Gastrocnemius medialis (tissue), 4 donors: ENCODE measurements at places on chromosomes 1 and 21.

- no peak overlapping the region for H3K27ac ChIP-seq
- peaks cover 5% of the 10 kb centered on the region for H3K4me1 ChIP-seq
- no peaks in the 10 kb centered on the region for H3K27me3 ChIP-seq
- DNase-seq = no peak
- no peak overlapping the region for H3K4me3 ChIP-seq
- H3K36me3 ChIP-seq = no peaks in the 10 kb centered on the region
These were observed 32.3 kb downstream of the DNASE2B start for GRCh38 chr1:84430546-84430945.

DNA sequence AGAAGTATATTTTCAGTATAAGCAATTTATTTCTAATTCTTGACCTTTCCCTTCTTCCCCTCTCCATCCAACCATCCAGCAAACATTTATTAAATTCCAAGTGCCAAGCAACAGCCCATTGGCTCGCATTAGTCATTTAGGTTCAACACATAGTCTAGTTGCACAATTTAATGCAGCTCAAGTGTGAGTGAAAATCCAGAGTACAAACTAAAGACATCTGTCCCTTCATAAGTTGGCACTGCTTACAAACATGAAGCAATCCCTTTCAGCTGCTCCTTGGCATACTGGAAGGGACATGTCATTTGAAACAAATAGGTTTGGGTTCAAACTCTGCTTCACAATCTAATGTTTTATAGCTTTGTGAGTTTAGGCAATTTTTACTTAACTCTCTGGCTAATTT lies 10.7 kb downstream of the CASQ2 start:
- peak; percentile 66 for DNase-seq
- H3K36me3 ChIP-seq = no peaks in the 10 kb centered on the region
- H3K27me3 ChIP-seq = no peaks in the 10 kb centered on the region
- H3K4me1 ChIP-seq = peaks cover 68% of the 10 kb centered on the region
- peak overlapping the region; percentile 91 for H3K27ac ChIP-seq

DNA sequence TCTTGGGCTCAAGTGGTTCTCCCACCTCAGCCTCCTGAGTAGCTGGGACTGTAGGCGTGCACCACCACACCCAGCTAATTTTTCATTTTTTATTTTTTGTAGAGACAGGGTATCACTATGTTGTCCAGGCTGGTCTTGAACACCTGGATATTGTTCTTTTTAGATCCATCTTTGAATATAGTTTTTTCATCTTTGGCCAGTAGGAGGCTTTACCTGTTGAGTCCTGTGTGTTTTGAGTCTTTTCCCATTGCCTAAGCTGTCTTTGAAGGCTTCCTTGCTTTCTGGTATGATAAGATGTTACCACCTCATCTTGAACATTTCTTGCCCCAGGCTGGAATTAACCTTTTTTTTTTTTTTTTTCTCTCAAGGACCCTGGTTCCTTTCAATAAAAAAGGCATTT lies 387.8 kb upstream of the RUNX1 start:
- H3K27ac ChIP-seq = no peak overlapping the region
- H3K36me3 ChIP-seq = no peaks in the 10 kb centered on the region
- no peaks in the 10 kb centered on the region for H3K4me1 ChIP-seq
- DNase-seq = no peak

DNA sequence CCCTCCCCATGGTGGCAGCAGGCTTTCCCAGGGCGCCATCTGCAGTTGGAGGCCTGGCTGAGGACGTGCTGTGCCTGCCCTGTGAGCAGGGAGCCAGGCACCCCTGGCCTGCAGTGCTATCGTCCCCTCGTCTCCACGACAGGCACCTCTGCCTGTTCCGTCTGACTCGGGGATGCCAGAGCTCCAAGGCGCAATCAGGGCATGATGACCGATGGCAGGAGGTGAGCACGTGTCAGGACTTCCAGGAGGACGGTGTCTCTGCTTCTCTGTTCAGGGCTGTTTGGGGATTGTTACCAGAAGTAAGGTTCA lies 125.2 kb downstream of the PCBP3 start:
- no peak for DNase-seq
- no peaks in the 10 kb centered on the region for H3K4me1 ChIP-seq
- H3K4me3 ChIP-seq = no peak overlapping the region
- H3K27ac ChIP-seq = no peak overlapping the region
- no peaks in the 10 kb centered on the region for H3K27me3 ChIP-seq
- H3K36me3 ChIP-seq = no peaks in the 10 kb centered on the region

DNA sequence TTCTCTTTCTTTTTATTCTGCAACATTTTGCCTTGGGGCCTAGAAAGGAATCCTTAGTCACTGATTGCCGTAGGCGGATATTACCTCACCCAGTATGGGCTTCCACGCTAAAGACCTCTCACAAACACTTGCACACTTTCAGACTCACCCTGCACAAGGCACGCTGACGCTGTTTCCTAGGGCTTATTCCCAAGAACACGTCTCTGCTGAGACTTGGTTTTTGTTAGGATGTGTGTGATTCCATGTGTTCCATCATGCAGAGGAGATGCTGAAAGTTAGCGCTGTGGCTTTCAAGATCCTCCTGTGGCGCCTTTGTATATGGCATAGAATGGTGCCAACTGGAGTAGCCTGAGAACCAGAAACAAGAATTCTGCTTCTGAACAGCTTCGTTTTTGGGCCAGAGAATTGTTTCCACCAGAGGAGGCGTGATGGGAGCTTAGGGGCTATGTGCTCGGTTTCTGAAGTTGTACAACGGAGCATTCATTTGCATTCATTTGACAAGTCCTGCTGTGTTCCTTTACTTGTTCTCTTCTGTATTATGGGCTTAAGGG lies 297.0 kb downstream of the DISC1 start:
- H3K4me3 ChIP-seq = no peak overlapping the region
- no peak for DNase-seq

DNA sequence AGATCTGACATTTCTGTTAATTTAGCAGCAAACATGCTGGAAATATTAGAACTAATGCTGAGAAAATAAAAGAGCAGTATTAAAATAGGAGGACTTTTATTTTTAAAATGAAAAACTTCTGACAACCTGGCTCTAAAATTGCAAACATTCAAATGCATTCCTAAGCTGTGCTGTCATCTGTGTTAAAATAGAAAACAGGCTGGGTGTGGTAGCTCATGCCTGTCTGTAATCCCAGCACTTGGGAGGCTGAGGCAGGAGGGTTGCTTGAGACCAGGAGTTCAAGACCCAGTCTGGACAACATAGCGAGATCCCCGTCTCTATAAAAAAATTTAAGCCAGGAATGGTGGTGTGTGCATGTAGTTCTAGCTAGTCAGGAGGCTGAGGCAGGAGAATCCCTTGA lies 44.6 kb downstream of the MIGA1 start:
- H3K27me3 ChIP-seq = no peaks in the 10 kb centered on the region
- H3K36me3 ChIP-seq = no peaks in the 10 kb centered on the region
- no peak overlapping the region for H3K4me3 ChIP-seq
- peaks cover 24% of the 10 kb centered on the region for H3K4me1 ChIP-seq
- peak overlapping the region; percentile 97 for H3K27ac ChIP-seq
- DNase-seq = no peak

DNA sequence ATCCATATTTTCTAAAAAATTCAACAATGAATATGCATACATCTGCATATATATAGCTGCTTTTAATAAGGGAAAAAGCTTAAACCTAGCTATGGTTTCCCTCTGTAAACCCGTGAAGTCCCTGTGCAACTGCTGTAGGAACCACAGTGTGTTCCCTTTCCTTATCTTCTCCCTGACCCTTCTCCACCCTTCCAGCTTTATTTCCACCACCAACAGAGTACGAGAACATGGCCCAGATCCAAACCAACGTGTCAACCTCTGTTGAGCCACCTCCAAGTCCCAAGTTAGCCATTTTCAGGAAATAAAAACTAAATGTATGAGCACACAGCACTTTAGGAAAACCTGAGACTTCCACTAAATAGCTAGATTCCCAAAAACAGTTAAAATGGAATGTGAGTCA lies 20.3 kb downstream of the SUSD4 start:
- DNase-seq = no peak
- H3K27me3 ChIP-seq = no peaks in the 10 kb centered on the region
- H3K4me1 ChIP-seq = no peaks in the 10 kb centered on the region
- no peaks in the 10 kb centered on the region for H3K36me3 ChIP-seq
- no peak overlapping the region for H3K4me3 ChIP-seq

GRCh38 chr1:221392453-221392852 lies 349.4 kb downstream of the DUSP10 start:
- peak; percentile 11 for DNase-seq
- H3K27ac ChIP-seq = peak overlapping the region; percentile 13
- no peak overlapping the region for H3K4me3 ChIP-seq
- H3K27me3 ChIP-seq = no peaks in the 10 kb centered on the region
- no peaks in the 10 kb centered on the region for H3K4me1 ChIP-seq

DNA sequence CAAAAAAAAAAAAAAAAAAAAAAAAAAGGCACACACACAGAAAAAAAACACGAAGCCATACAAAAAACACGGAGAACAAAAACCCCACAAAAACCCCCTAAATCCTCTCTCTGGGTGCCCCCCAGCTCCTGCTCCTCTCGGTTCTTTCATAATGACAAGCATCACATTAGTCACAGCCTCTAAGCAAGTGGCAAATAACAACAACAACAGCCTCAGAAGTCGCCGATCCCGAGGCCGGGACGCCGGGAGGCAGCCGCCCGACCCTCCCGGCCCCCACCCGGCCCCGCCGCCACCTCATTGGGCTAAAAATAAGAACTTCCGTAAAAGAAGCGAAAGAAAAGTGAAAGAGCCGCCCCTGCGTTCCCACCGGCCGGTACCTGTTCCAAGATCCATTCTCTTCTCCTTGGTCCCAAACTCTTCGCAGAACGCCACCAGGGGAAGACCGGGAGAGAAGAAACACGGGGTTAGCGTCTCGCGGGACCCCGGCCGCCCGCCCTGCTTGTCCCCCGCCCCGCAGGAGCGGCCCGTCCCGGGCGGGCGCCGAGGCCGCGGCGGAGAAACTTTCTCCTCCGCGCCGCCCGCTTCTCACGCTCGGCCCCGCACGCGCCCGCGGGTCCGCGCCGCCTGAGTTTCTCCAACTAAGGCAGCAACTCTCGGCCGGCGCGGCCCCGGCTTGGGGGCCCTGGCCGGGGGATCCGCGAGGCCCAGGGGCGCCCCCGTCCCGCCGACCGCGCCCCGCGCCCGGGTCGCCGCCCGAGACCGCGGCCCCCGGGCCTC lies 102.8 kb downstream of the CASZ1 start:
- peak overlapping the region; percentile 76 for H3K27ac ChIP-seq
- H3K4me1 ChIP-seq = peaks cover 64% of the 10 kb centered on the region
- H3K36me3 ChIP-seq = no peaks in the 10 kb centered on the region
- H3K4me3 ChIP-seq = peak overlapping the region; percentile 57

- no peaks in the 10 kb centered on the region for H3K4me1 ChIP-seq
- no peak overlapping the region for H3K27ac ChIP-seq
- no peaks in the 10 kb centered on the region for H3K27me3 ChIP-seq
- no peak for DNase-seq
- peaks cover 74% of the 10 kb centered on the region for H3K36me3 ChIP-seq
These were observed 41.6 kb upstream of the MTR start for GRCh38 chr1:236753516-236753915.

GRCh38 chr1:9196129-9197040 lies 38.2 kb upstream of the H6PD start:
- peak; percentile 56 for DNase-seq
- H3K36me3 ChIP-seq = no peaks in the 10 kb centered on the region
- peaks cover 21% of the 10 kb centered on the region for H3K27me3 ChIP-seq
- H3K4me1 ChIP-seq = peaks cover 21% of the 10 kb centered on the region
- peak overlapping the region; percentile 1 for H3K4me3 ChIP-seq

DNA sequence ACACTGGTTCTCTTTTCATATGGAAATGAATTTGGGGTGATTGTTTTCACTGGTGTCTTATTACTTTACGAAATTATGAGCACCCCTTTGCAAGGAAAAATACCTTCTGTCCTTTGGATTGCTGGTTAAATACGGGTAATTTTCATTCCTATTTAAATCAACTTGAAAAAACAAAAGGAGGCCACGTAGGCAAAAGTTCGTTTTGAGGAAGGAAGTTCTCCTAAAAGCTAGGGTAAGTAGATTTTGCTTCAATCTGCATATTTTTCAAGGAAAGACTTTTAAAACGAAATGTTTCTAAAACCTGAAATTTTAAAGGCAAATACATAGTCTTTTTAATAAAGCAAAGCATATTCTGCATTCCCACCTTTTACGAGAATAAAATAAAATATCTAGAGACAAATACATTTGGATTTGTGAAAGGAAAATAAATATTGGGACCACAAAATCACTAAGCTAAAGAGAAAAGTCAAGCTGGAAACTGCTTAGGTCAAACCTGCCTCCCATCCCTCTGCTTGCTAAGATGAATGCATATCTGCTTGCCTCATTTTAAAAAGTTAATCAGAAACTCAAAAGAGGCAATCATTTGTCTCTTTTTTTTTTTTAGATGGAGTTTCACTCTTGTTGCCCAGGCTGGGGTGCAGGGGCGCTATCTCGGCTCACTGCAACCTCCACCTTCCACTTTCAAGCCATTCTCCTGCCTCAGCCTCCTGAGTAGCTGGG lies 70.9 kb upstream of the ETS2 start:
- H3K27me3 ChIP-seq = peaks cover 3% of the 10 kb centered on the region
- no peak overlapping the region for H3K4me3 ChIP-seq
- peak overlapping the region; percentile 17 for H3K27ac ChIP-seq
- no peaks in the 10 kb centered on the region for H3K36me3 ChIP-seq
- no peak for DNase-seq

- H3K4me3 ChIP-seq = no peak overlapping the region
- no peaks in the 10 kb centered on the region for H3K4me1 ChIP-seq
- H3K27ac ChIP-seq = no peak overlapping the region
- H3K27me3 ChIP-seq = no peaks in the 10 kb centered on the region
These were observed 226.0 kb downstream of the ST6GALNAC3 start for GRCh38 chr1:76300556-76300955.

DNA sequence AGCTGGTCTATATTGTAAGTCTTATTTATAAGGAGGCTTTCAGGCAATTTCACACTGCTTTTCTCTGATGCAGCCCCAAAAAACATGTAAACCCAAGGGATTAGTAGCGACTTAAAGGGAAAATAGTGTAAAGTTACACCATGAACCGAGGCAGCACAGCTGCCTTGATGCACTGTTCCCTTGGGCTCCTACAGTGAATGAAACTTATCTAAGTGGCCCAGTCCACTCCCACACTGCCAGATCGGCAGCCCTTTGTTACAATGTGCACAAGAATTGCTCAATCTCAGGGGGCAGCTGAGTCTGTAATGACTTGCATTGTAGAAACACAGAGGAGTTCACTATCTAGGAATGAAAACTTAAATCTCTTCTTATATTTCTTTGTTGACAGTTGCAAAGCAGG lies 120.8 kb upstream of the ADGRL2 start:
- DNase-seq = peak; percentile 15
- no peaks in the 10 kb centered on the region for H3K36me3 ChIP-seq
- H3K4me1 ChIP-seq = no peaks in the 10 kb centered on the region

DNA sequence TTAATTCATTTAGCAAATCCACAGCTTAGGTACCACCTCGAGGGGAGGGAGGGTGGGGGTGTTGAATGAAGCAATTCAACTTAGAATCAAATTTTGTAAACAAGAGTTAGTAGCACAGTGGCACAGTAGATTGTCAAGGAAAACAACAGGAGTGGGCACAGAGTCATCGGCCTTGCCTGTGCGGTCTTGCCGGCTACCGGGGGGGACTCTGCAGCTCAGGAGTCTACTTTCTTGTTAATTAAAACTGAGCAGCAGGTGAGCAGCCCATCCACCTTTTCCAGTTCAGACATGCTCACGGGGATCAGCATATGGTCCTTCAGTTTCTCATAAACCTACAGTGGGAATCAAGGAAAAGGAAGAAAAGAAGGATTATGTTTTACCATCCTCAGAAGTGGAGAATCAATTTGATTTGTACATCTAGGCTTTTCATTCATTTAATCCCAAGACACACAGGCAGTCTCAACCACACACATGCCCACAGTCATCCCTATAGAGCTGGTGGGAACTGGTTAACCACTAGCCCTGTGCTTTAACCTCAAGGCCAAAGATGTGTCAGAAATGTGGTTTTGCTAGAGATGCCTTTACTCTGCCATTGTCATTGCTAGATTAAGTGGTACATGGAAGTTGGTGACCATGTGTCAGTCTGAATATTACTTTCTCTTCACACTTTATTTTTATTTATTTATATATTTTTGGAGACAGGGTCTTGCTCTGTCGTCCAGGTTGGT lies 45.0 kb upstream of the BCL10 start:
- no peaks in the 10 kb centered on the region for H3K27me3 ChIP-seq
- DNase-seq = no peak
- H3K36me3 ChIP-seq = no peaks in the 10 kb centered on the region
- H3K4me3 ChIP-seq = no peak overlapping the region
